ENCODE measurements at places on chromosomes 6 and 20.
A peak's percentile ranks its signal among the peaks of the same experiment; 100 is the strongest.

DNA sequence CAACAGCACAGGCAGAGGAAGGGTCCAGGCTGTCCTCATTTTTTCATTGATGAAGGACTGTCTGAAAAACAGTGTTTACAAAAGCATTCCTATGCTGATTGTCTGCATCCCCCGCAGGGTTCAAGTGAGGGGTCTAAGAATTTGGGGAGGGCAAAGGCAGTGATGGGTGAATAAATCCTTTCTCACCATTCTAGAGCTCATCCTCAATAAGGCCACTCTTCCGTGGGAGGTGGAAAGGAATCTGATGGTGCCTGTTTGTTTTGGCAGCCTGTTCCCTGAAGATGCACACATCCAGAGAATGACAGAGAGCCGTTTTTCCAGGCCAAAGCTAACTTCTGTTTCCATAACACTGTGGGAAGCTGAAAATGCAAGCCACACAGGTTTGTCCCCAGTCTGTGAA, 164.5 kb downstream of the MOXD1 start:
- no peak for DNase-seq

GRCh38 chr6:4817551-4817950, 41.3 kb downstream of the CDYL start:
- no peak for DNase-seq

- DNase-seq = no peak
Observed at GRCh38 chr6:167548451-167548850, 223.6 kb downstream of the TTLL2 start.

DNA sequence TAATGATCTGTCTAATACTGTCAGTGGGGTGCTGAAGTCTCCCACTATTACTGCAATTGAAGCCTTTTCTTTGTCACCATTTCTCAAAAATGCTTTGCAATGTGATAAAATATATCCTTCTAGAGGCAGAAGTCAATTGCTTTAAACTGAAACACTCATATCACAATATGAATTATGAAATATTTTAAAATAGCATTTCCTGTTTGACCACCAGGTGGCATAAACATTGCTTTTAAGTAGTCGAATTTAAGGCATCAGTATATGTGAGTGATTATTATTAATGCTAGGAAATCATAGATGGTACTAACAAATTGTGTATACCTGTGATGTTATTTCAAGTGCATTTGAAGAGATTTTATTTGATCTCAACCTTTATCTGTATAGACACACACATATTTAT, 87.5 kb downstream of the MEI4 start:
- DNase-seq = peak; percentile 61

DNA sequence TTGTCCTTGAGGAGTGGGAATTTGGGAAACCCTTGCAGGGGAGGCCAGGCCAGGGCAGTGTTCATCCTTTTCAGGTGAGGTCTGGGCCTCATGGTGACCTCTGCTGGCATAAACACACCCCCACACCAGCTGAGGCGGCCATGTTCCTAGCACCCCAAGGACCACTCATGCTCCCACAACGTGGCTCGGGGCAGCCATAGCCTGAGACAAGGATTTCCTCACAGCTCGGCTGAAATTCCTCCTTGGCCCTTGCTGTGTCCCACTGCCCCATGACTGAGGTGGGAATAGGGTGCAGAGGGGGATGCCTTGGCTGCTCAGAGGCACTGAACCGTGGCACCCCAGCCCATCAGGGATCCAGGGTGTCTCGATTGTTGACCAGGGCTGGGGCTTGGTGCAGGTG, 27.3 kb upstream of the SPDEF start:
- no peak for DNase-seq

GRCh38 chr6:104929353-104929752, 27.6 kb upstream of the LIN28B start:
- DNase-seq = no peak

GRCh38 chr20:56809668-56810067, 180.6 kb downstream of the TFAP2C start:
- DNase-seq = no peak

GRCh38 chr6:150600010-150600300, 270 bp downstream of the PLEKHG1 start:
- DNase-seq = no peak

- no peak for DNase-seq
Observed at GRCh38 chr6:33828764-33829731, 25.2 kb upstream of the MLN start.

- peak; percentile 93 for DNase-seq
Observed at GRCh38 chr20:43975096-43975768, 60.6 kb downstream of the TOX2 start.

GRCh38 chr6:29762781-29763214, 39.6 kb downstream of the HLA-F start:
- DNase-seq = no peak

DNA sequence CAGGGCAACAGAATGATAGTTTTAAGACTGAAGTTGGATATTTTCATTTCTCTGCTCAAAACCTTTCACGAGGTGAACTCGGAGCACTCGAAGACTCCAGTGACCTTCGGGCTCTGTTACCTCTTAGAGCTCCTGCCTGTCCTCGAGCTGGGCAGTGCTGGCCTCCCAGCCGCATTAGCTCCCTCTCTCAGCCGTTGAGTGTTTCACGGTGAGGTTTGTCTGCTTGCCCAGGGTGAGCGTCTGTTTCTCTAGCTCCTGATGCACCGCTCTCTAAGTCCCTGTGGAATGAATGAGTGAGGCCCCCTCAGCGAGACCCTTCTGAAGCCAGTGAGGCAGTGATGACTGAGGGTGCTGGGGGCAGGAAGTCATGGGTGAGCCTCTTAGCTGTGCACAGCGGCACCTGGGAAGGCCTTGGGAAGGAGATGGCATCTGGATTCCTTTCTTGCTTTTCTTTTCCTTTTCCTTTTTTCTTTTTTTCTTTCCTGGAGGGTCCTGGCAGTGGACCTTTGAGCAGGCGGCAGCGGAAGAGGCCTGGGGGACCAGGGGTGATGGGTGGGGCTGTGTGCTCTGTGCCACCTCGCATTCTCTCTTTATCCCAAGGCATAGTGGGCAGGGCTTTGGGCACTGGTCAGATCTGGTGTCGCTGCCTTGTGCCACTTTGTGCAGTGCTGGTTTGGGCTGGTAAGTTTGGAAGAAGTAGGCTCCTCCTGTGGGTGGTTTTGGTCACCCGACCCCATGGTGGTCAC, 2.2 kb downstream of the PSMG4 start:
- no peak for DNase-seq

DNA sequence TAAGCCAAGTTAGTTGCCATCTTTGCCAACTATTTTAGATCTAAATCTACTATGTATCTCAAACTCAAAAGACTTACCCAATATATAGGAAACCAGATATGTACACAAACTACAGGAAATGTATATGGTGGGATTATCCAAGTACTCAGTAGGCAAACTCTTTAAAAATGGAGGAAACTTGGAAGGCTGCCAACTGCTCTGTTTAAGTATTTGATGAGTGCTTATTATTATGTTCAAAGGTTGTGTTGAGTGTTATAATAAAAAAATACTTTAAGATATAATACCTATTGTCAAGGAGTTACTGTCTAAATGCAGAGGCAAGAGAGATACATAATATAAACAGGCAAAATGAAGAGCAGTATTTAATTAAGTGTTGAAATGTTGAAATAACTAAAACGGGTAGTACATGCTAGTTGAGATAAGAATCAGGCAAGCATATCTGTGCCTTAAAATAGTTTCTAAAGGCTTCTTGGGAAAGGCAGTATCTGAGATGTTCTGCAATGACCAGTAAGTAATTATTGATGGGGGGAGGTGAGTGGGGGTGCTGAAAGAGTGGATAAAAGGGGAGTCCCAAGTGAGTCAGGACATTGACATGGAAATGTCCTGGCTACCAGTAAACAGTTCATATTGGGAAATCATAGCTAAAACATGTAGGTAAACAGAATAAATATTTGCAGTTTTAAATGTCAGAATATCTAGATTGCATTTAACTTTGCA, 6.5 kb upstream of the DST start:
- DNase-seq = no peak

DNA sequence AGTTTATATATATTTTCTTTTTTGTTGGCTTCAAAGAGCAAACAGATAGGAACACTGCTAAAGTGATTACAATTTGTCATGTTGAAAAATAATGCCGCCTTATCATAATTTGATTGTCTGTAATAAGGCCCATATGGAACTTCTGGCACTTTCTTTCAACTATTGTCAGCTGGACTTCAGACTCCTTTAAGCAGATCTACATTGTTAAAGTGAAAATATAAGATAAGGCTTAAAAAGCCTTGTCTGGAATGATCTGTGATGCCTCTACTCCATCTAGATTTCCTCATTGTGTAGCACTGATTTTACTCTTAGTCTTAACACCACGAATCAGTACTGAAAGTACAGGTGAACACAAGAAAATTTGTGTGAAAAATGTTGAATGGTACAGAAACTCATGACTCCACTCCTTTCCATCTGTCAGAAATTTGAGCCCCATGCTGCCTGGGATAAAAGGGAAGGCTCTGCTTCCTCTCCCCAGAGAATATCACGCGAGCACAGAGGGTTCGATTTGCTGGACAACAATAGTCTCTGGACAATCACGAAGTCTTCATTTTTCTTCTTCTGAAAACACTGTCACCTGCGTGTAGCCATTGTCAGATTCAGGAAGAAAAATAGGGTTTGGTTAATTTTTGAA, 56.0 kb downstream of the BCAS1 start:
- no peak for DNase-seq

GRCh38 chr6:132478674-132479073, 34.2 kb downstream of the STX7 start:
- no peak for DNase-seq

- DNase-seq = no peak
Observed at GRCh38 chr6:165468340-165469235, 159.2 kb upstream of the C6orf118 start.

DNA sequence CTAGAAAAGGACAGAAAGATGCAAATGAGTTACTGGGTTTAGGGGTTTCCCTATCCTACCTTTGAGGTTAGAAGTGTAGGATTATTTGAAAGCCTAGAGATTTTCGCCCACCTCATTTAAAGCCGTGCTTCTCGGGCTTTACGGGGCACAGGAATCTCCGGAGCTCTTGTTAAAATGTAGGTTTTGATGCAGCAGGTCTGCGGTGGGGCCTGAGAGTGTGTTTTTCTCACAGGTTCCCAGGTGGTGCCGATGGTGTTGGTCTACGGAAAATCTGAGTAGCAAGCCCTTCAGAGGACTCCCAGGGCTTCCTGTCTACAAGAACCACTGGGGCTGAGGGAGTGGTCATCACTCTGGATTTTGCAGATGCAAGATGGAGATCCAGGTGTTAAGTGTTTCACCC, 47.5 kb downstream of the TRAM2 start:
- DNase-seq = no peak

DNA sequence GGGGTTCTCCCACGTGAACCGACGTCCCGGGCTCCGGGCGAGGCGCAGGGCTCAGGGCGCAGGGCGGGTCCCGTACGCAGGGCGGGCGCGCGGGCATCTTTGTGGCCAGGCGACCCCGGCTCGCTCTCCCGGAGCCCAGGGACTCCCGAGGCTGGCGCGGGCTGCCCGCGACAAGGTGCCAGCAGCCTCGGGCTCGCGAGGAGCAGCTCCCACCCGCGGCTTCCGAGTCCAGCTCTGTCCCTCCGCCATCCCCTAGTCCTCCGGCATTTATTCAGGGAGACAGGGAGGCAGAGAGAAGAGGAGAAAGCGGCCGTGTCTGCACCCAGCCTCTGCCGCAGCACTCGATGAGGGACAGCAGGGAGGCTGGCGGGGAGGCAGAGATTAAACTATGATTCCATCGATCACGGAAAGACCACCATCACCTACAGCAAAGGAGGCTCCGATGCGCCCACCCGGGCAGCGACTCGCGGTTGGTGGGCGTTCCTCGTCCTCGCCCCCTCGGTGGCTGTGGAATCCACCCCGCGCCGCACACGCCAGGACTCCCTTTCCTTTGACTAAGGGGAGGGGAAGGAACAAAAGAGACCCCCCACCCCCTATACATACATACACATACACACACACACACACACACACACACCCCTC, 1.1 kb downstream of the RGS17 start:
- no peak for DNase-seq

DNA sequence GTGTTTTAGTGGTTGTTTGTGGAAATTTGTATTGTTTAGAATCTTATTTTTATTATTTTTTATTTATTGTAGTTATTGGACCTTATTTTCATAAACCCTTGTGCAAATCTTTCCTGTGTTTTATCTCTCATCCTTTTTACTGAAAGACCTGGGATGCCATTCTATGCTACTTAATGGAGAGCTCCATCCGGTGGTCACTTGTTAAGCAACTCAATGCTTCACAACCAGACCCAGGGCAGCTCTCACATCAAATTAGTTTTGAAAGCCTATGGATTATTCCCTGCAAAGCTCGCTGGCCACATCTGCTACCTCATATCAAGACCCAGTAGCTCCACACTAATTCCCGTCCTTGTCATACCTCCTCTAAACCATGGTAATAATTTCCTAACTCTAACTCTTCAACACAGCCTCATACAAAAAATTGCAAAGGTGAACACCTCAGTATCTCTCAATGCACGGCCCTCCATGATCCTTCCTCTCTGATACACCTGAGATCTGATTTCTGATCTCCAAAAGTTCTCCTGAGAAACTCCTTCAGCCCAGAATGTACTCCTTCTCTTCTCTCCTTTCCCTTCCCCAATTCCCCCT, 296.6 kb upstream of the MANEA start:
- DNase-seq = peak; percentile 54

- no peak for DNase-seq
Observed at GRCh38 chr20:17909869-17910321, 58.7 kb downstream of the SNX5 start.

- DNase-seq = no peak
Observed at GRCh38 chr20:62611819-62612218, 30.5 kb upstream of the SLCO4A1 start.

DNA sequence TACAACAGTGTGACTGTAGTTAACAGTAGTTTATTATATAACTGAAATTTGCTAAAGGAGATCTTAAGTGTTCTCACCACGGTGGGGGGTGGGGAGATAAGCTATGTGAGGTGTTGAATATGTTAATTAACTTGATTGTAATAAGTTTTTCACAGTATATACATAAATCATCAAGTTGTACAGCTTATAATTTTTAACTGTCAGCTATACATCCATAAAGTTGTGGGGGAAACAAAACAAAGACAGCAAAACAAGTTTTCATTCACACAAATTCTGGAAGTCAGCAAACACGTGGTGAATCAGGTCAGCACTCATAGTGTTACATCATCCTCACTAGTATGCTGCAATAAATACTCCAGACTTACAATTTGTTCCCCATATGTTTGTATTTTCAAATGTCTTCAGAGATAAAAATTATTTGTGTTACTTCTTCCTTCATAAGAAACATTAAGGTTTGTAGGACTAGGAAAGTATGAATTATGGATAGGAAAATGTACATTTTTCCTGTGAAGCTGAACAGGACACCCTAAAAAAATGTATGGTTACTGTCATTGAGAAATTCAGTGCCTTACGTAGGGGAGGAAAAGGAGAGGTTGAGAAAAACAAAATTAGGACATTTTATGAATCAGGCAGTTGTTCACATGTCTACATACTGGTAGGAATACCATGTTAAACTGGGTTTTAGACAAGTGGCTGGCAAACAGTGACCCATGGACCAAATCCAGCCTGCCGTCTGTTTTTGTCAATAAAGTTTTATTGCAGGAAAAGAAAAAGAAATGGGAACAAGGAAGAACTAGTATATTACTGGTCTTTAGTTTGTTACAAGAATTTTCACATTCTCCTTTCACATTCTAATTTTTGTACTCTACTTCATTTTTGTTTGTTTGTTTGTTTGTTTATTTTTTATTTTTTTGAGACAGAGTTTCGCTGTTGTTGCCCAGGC, 6.0 kb downstream of the SUMO4 start:
- peak; percentile 45 for DNase-seq
